Astrocyte of the spinal cord (primary cell): ENCODE measurements at places on chromosomes 12 and 14.

DNA sequence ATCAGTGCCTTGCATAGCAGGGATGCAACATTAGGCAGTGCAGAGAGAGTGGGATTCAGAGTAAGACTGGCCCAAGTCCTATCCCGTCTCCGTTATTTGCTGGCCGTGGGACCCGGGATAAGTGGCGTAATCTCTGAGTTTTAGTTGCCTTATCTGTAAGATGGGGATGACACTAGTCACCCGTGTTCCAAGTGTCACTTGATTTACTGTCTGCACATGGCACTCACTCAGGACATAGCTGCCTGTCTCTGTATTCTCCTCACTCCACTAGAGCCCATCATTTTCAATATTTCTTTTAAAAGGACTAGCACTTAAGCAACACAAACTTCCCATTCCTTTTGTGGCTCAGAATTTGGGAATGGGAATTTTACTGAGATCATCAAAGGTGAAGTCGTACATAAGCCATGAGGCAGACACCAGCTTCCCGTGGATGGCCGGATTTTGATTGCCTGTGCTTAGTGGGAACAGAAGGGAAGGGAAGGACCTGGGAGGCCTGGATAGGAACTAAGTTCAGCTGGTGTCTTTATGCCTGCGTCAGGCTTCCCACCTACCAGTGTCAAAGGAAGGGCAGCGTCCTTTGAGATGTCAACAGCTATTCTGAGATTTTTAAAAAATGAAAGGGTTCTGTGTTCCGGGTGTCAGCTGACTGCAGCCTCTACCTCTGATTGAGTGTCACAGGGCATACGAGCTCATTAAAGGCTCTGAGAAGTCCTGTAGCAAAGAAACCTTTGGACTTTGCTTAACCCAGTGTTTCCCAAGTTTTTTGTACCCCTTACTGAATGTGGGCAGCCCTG, 361.4 kb downstream of the CACNA1C start:
- DNase-seq, result no peak

GRCh38 chr14:100106250-100107112, 41.3 kb downstream of the EVL start:
- DNase-seq, result no peak

DNA sequence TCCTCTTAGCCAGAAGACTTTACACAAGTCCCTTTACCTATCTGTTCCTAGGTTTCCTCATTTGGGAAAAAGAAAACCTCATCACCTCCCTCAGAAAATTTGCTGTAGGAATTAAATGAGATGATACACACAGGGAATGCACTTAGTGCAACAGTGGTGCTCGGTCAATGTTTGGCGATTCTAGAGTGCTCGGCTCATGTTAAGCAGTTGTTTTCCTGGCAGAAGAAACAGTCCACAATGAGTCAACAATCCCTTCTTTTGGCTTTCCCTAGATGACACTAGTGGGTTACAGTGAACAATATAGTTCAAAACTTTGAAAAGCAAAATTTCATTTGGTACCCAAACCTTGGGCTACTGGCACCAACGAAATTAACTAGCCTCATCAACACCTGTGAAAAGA, 3.9 kb upstream of the TMEM233 start:
- DNase-seq, result no peak

DNA sequence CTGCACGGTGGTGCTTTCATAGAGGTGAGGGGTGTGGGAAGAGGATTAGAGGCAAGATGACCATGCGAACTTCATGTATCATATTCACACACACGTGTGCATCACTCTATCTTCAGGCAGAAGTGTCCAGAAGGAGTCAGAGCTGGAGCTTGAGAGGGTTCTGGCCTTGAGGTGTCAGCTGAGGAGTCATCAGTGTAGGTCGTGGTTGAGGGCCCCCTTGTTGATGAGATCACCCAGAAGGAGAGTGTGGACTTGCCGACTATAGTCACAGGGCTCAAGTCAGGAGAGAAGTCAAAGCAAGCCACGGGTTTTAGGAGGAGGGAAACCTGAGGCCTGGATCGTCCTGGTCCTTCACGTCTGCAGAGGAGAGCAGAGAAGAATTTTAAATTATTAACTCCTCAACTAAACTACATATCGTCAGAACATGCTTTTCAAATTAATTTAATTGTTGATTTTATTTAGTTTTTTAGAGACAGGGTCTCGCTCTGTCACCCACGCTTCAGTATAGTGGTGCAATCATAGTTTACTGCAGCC, 25.4 kb downstream of the EML1 start:
- DNase-seq, result no peak

- peak; percentile 73 for DNase-seq
Measured at GRCh38 chr12:127393896-127394295, 873.1 kb upstream of the TMEM132C start.

DNA sequence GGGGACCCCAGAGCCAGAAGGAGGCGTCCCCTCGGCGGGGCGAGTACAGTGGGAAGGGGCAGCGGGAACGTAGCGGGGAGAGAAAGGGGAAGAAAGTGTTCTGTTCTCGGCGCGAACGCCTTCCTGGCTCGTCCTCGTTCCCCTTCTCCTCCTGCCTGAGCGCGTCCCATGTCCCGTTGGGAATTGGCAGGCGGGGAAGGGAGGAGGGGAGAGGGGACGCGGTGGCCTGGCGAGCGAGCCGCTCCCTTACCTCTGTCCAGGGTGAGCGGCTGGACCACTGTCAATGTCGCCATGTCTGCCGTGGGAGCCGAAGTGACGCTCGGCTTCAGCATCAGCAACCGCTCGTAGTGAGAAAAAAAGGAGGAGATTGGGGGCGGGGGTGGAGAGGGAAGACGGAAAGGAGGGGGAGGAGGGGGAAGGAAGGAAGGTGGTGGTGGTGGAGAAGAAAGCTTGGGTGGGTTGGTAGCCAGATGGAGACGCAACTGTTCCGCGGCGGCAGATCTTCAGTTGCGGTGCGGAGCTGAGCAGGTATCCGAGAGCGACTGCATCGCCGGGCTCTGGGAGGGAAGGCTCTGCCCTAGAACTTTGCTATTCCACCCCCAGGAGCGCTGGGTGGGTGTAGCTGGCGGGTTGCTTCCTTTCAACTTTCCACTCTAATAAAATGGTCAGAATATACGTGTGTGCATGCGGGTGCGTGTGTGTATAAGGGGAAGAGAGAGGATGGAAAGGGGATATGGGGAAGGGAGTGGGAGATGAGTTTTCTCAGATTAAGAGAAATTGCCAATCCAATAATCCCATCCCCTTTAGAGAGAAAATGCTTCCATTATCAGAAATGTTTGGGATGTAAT, at the start of gene LIN7A:
Gene LIN7A (minus strand): TSS at position 544 of the 848 bp plus-strand sequence. CDS start 212 bp downstream, at position 332.
- peak; percentile 62 for DNase-seq

GRCh38 chr14:22466491-22466890, 122.5 kb downstream of the DAD1 start:
- DNase-seq, result peak; percentile 74
